ENCODE measurements at places on chromosomes 12 and 14.
A peak's percentile ranks its signal among the peaks of the same experiment; 100 is the strongest.

GRCh38 chr14:50067723-50068495 is 48.5 kb downstream of the VCPKMT start:
- DNase-seq = no peak

- no peak for DNase-seq
Measured at GRCh38 chr14:50882932-50883826, 11.3 kb downstream of the ABHD12B start.

GRCh38 chr12:5524769-5525436 is 93.0 kb downstream of the NTF3 start:
- no peak for DNase-seq

- no peak for DNase-seq
Measured at GRCh38 chr12:128140551-128140950, 126.4 kb upstream of the TMEM132C start.

DNA sequence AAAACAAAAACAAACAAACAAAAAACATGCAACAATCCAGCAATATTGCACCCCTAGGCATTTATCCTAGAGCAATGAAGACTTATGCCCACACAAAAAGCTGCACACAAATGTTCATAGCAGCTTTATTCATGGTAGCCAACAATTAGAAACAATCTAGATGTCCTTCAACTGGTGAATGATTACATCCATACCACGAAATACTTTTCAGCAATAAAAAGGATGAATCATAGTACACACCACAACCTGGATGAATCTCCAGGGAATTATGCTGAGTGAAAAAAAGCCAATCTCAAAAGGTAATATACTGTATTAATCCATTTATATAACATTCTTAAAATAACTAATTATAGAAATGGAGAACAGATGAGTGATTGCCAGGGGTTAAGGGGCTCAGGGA is 14.5 kb upstream of the GPR162 start:
- DNase-seq = no peak

- no peak for DNase-seq
Measured at GRCh38 chr12:120234643-120235368, 30.7 kb downstream of the PXN start.

GRCh38 chr14:27995691-27996090 is 770.9 kb upstream of the FOXG1 start:
- DNase-seq = no peak

DNA sequence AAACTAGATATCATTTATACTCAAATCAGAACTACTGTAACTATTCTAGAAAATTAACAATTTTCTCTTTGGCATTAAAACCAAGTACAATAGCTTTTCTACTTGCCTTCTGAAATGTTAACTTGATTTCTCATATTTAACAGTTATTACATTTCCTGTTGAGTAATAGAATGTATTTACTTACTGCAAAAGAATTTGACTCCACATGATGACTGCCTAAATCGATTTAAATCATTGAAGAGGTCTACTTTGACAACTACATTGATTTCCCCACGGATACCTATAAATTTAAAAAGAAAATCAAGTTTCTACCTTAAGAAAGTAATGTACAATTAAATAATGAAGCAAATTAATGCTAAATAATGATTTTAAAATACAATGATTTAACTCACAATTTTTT is 18.9 kb downstream of the C2CD5 start:
- no peak for DNase-seq

- no peak for DNase-seq
Measured at GRCh38 chr14:100779691-100780080, 46.2 kb upstream of the MEG3 start.

DNA sequence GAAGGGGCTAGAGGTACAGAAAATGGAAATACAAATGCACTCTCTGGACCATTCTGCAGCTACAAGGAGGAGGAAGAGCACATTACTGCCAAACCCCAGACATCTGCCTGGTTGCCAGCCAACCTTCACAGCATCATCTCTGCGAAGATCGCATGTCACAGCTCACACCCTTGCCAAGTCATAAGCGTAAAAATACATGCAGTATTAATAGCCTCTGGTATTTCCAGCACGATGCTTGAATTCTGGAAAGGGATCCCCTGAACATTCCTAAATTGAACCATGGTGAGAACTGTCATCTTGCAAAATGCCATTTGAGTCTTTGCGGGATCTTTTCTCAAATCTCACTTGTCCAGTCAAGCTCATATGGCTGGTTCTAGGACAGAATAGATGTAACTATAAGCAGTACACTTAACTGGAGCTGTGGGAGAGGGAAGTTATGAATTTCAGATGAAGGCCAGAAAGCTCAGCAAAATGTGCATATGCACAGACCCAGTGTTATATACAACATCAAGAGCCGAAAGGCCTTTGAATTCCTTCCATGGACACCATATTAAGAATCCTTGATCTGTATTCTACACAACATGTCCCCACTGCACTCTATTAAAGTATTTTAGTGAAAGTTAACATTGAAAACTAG is 211.6 kb downstream of the DUSP6 start:
- DNase-seq = no peak

- DNase-seq = no peak
Measured at GRCh38 chr12:115121053-115121452, 437.1 kb upstream of the TBX3 start.

- DNase-seq = no peak
Measured at GRCh38 chr14:74514471-74514941, 20.9 kb downstream of the ISCA2 start.

DNA sequence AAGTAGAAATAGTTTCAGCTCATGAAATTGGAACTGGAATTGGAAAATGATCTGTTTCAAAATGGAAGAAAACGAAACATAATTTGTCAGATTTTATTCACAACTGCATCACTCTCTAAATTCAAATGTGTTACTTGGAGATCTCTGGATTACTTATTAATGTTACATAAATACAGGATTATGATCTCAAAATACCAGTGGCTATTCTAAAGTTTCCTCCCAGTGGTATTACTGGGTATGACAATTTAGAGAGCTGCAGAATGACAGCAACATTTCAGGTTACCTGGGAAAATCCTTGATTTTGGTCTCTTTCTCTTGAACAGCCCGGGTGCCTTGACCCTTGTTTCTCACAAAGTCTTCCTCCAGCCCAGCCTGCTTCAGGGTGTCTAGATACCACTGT is 14.2 kb downstream of the FAM161B start:
- DNase-seq = peak; percentile 38

GRCh38 chr14:25943329-25943728 is 654.5 kb downstream of the NOVA1 start:
- DNase-seq = no peak

- no peak for DNase-seq
Measured at GRCh38 chr12:78470354-78471195, 394.0 kb upstream of the SYT1 start.

DNA sequence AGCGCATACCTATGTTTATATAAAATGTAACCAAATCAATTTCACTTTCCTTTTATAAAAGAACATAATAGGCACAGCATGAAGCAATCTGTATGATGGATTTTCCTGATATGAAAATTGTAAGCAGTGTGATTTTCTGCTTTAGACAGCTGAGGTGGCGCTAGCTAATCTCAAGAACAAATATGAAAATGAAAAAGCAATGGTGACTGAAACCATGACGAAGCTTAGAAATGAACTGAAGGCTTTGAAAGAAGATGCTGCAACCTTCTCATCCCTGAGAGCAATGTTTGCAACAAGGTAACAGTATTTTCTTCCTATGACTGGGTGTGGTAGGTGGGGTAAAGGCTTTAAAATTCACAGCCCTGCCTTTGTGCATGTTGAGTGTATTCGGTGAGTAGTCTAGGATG is 65.0 kb upstream of the FGD4 start:
- peak; percentile 28 for DNase-seq

DNA sequence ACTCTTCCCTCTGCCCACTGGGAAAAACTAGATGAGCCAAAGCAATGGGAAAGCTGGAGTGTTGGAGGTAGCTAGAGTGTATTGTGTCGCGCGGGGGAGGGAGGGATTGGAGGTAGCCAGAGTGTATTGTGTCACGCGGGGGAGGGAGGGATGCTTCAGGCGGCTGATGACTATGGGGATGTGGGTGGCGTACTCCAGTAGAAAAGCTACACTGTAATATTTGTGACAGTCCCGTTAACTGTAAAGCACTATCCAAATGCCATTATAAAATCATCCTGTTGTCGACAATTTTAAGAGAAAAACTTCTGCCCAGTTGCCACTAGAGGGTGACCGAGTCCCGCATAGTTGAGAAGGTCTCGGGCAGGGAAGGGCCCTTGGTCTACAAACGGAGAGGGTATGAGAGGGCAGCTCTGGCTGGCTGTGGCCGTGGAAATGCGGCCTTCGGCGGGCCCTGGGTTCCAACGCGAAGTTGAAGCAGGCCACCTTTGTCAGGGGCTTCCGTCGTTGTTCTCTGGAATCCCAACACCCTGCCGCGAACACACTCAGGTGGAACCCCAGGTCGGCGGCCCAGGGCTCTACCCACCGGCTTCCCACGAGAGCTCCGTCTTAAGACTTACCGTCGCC is 15.1 kb upstream of the PLEK2 start:
- peak; percentile 85 for DNase-seq

DNA sequence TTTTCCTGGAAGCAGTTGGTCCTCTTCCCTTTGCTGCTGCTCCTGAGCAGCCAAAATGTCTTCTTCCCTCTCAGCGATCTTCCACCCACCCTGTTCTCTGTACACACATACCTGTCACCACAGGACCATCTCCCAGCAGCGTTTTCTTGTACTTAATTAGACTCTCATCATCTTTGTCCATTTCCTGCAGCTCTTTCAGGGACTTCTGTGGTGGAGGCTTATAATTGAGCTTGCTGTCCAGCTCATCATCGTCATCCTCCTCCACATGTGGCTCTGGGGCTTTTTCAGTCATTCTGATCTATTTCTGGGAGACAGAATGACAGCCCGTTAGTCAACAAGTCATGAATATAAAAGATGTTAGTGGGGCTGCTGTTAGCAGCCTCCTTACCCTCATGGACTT is 11.0 kb downstream of the ARHGDIB start:
- no peak for DNase-seq

DNA sequence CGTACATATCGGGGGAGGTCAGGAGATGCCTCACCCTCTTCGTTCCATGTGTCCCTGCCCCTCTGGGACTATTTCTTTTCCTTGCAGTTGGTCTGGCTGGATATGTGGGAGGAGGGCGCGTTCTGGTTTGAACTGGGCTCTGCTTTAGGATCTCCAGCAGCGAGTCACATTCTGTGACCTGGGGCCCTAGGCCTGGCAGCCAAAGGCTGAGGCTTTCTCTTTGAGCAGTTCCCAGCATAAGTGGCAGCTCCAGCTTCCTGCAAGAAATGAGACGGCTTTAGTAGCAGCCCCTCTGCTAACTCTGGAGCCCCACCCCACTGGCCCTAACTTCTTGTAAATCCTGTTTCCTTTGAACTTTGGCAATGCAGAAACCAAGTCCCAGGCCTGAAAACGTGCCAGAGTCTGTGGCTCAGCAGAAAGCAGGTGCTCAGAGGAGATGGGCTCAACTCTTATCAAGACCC is 274.8 kb downstream of the DPF3 start:
- DNase-seq = no peak

DNA sequence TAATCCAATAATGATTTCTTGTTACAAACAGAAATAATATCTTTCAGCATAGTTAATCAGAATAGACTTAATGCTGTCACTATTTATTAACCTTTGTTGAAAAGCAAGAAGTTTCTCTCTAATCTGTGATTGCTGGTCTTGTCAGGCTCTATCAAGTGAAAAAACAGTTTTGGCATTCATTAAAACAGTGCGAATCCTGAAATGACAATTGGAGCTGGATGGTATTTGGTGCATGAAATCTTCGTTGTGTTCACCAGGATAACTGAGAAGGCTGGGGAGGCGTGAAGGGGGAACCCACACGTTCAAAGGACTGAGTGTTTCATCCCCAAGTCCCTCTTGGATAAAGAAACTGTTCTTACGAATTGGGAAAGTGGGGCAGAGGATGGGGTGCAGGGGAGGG is 190.2 kb upstream of the MYL2 start:
- no peak for DNase-seq

DNA sequence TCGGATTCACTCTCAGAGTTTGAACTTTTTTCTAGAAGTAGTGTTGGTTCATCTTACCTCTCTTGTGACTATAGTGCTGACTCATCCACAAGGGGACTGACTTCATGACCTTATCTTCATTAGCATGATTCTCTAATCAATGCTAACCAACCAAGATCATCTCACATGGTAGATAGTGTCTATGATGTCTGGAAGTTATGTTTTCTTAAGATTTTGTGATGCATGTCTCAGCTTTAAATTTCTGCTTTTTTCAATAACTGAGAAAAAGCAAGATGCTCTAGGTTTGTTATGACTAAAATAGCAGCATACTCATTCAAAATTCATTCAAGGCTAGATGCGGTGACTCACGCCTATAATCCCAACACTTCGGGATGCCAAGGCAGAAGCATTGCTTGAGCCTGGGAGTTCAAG is 12.3 kb upstream of the SLC35E3 start:
- no peak for DNase-seq

DNA sequence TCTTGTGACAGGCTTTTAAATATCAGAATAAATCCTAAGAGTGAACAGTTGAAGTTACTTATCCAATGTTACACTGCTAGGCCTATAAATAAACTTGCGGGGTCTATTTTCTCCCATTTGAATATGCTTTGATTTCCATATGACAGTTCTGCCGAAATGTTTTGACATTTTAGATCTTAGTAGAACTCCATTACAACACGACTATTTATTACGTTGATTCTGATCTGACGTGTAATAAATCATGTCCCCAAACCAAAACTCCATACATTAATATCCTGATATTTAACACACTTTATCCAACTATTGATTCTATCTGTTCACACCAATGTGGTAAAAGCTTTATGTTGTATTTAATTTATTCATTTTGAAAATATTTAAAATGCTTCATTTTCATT is 16.1 kb upstream of the NEMF start:
- DNase-seq = no peak

- no peak for DNase-seq
Measured at GRCh38 chr12:50026691-50027090, 1.4 kb upstream of the RACGAP1 start.

GRCh38 chr14:87264796-87265195 is 728.2 kb downstream of the GALC start:
- DNase-seq = no peak

GRCh38 chr14:91125271-91125660 is 11.4 kb downstream of the DGLUCY start:
- no peak for DNase-seq
